ENCODE measurements at places on chromosomes 7 and 10.

GRCh38 chr10:132281915-132282666 is 25.7 kb downstream of the STK32C start:
- no peak for DNase-seq

GRCh38 chr7:20032741-20033140 is 184.4 kb downstream of the MACC1 start:
- no peak for DNase-seq

- DNase-seq, result peak; percentile 38
Observed at GRCh38 chr7:144738708-144739314, 97.0 kb downstream of the TPK1 start.

DNA sequence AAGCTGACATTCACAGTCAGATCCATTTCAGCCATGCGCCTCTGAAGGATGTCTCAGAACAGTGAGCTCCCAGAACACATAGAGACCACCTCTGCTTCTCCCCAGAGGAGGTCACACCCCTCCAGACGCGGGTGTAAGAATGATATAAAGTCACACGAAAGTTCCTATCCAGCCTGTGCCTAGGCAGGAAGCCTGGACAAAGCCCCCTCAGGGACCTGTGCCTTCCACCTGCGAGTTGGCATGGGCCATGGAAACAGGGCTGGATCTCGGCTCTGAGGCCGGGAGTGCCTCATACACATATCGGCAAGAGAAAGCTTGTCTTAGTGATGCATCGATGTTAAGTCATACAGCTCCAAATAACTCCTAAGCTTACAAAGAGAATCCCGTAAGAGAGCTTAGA is 5.0 kb downstream of the VIPR2 start:
- no peak for DNase-seq

- DNase-seq, result no peak
Observed at GRCh38 chr7:50204581-50204980, 99.9 kb upstream of the IKZF1 start.

DNA sequence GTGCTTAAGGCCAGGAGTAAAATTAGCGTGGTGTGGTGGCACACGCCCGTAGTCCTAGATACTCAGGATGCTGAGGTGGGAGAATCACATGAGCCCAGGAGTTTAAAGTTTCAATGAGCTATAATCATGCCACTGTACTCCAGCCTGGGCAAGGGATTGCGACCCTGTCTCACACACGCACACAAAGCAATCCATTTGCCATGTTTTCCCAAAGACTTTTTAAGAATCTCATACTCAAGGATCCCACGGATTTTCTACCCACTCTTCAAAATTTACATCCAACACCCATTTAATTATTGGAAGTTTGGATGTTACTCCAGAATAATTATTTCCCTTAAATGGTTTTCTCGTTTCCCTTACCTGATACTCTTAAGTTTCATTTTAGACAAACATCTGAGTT is 47.9 kb downstream of the IGF2BP3 start:
- no peak for DNase-seq

- DNase-seq, result no peak
Observed at GRCh38 chr7:4164556-4164955, 517.5 kb upstream of the FOXK1 start.

DNA sequence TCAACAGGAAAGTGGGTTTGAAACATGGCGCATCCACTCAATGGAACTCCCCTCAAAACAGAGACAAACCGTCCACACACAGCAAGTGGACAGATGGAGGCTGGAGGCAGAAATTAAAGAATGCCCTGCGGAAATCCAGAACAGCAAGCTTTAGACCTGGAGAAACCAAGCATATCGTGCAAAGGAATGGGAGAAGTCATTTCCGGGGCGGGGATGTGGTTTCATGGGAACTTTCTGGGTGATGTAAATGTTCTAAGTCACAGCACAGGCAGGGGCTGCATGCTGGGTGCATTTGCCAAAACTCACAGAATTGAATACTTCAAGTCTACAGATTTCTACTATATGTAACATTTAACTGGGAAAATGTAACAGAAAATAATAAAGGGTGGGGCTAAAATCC is 213.0 kb downstream of the PTPRN2 start:
- no peak for DNase-seq

DNA sequence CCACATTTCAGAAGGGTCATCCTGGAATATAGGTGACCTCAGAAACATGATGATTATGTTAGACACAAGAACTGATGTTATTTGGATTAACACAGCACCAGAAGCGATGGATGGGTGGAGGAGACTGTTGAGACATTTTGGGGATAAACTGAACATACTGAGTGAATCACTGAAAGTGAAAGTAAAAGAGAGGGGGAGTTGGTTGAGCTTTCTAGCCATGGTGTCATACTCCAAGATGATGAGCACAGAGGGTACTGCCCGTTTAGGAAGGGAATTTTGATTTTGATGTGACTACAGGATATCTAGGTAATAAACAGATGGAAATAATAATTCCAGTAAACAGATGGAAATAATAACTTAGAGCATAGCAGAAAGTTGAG is 248.0 kb upstream of the NPY start:
- no peak for DNase-seq

GRCh38 chr7:112828696-112829095 is 38.5 kb upstream of the TMEM168 start:
- no peak for DNase-seq

Data from fibroblast of skin of right quadriceps (primary cell).